ENCODE measurements at places on chromosomes 3 and 15. TPM values are rescaled to one million over a fixed set of nuclear protein-coding genes. Genes with fewer than 3 reads are reported as not detected.

DNA sequence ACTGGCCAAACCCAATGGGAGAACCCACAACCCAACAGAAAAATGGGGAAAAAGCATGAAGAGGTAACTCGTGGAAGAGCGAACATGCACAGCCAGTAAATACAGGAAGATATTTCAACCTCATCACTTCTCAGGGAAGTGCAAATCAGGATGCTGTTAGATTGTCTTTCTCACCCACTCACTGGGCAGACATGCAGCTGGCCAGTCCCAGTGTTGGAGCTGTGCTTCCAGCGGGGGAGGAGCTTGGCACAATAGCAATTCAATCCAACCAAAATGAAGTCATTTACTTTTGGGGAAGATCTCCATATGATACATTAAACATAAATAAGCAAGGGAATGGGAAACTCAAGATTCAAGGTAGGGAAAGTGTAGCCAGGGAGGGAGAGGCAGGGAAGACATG is 12.1 kb downstream of the WNT7A start:
- peak; percentile 23 for DNase-seq

DNA sequence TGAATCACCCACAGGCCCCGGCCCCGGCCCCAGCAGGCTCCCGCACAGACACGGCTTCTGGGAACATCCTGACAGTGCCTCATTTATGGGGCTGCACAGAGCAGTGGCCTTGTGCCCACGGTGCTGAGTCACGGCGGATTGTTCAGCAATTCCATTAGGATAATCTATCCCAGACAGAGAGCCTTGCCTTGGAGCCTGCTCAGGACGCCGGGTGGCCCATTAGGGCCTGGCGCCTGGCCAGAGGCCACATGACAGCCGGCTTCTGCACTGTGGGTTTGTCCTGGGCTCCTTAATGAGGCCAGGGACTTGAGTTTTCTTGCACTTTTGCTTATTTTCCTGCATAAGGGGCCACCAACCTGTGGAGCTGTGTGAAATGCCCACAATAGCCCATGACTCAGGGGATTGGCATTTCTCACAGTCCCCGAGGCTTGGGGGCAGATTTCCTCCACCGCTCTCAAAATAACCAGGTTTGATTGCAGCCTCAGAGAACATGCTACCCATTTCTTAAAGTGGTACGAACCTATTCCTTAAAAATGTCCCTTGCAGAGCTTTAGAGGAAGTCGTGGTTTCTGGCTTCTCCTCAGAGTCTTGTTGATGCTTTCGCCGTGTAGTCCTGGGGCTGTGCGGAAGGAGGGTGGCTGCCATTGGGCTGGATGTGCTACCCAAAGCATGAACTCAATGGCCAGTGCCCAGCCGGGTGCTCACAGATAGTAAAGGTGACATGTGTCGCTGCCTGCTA is 19.0 kb downstream of the SYNM start:
- peak; percentile 93 for DNase-seq

MED12L gene
- total RNA-seq = not detected

DNA sequence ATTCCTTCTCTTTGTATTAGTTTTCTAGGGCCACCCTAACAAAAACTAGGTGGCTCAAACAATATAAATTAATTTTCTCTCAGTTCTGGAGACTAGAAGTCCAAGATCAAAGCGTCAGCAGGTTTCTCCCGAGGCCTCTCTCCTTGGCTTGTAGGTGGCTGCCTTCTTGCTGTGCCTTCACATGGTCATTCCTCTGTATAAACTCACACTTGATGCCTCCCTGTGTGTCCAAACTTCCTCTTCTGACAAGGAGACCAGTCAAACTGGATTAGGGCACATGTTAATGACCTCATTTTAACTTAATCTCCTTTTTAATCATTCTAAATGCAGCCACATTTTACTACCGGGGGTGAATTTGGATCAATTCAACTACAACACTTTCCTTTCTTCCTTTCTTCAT is 691.1 kb downstream of the DIPK2A start:
- no peak for DNase-seq

GRCh38 chr15:84023636-84024035 is 211.9 kb upstream of the GOLGA6L4 start:
- DNase-seq = peak; percentile 45

SENP5 gene
- 25.3 TPM for total RNA-seq

Data from lung microvascular endothelial cell (primary cell).